M059J (cell line): ENCODE measurements at places on chromosomes 1 and 21. TPM values are rescaled to one million over a fixed set of nuclear protein-coding genes. Genes with fewer than 3 reads are reported as not detected.

DNA sequence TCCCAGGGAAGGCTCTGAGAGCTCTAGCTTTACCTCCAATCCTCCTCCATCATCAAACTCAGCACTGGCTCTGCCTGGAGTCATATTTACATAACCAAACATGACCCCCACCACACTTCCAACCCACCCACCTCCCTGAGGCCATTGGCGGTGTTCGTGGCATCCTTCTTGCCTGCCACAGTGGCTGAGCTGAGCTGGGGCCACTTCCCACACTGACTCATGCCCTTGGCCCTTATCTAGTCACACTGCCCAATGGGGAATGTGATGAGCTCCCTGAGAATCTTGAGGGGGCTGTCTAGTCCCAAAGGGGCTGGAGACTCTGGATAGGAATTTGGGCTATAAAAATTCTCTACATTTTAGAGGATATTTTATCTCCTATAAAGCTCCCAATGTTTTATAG lies 230.9 kb upstream of the IRF2BP2 start:
- peak; percentile 80 for DNase-seq

- DNase-seq: peak; percentile 22
These were observed 2.7 kb downstream of the ETNK2 start for GRCh38 chr1:204149107-204149506.

GRCh38 chr21:40335704-40336103 lies 468.5 kb downstream of the PCP4 start:
- no peak for DNase-seq

DNA sequence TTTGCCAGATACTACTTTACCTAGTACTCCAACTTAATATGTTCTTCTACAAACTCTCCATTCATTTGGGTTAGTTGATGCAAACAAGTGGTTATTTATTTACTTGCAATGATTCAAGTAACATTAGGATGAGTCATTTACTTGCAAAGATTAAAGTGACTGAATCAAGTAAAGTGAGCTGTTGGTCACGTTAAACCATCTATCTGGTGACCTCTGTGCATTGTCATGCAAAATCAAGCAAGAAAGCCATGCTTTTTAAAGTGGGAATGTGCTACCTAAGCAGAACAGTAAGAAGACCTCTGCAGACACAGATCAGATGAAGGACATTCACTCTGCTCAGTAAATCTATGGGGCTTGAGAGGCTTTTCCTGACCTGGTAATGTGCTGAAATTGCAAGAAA lies 254.7 kb downstream of the LRRIQ3 start:
- DNase-seq: no peak

GRCh38 chr1:93237021-93237420 lies 56.5 kb downstream of the CCDC18 start:
- no peak for DNase-seq

GRCh38 chr1:159916242-159917051 lies 8.9 kb downstream of the TAGLN2 start:
- DNase-seq: peak; percentile 96

- no peak for DNase-seq
These were observed 53.6 kb upstream of the ADARB1 start for GRCh38 chr21:45020629-45021427.

DNA sequence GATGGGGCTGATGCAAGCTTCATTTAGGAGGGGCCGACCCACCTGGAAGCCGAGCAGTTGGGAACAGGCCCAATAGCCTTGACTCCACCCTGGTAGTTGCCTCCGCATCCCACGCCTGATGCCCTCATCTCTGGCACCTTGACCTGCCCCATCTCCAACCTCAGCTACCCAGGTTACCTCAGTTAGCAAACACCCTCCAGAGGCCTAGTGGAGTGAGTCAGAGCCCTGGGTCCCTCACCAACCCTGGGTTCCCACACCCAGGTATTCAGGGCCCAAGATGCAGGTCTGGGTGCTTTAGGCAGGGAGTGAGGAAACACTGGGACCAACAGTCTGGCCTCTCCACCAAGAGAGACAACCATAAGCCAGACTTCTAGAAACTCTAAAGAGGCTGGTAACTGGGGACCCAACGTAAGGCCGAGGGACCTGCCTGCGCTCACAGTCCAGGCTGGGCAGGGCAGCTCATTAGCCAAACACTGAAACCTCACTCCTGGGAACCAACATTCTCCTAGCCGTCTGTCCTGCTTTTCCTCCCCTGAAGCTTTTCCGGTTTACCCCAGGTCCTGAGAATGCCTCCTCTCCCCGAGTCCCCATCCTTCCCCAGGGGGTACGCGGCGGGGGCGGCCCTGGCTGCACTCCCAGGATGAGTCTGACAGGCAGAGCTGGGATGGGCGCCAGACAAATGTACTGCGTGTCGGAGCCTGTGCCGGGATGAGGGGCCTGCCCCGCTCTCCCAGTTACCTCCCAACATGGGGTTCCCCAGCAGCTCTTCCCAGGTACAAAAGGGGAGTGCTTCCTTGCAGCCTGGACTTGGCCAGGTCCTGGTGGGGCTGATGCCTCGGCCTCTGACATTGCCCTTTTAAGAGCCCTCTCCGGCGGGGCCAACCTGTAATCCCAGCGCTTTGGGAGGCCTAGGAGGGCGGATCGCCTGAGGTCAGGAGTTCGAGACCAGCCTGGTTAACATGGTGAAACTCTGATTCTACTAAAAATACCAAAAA lies 8.9 kb upstream of the CELSR2 start:
- DNase-seq: peak; percentile 80

DNA sequence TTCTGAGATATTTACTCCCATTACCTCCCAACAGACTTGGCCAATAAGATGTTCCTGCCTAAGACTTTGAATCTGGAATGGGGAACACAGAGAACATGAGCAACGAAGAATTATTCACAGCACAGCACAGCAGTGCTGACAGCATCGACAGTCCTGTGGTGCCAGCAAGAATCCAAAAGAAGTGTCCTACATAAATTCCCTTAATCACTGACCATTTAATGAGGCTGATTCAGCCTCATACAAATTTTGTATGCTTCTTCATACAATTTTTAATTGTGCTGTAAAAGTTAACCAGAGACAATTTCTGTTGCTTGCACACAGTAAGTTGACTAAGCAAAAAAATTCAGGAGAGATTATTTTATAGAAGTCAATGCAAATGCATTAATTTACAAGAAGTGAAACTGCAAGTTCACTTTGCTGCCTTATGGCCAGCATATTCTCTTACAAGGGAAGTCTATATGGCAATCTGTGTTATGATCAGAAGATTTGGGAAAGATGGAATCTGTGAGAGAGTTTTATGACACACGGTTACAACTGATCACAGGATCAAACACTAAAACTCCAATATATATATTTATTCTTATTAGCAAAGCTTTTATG lies 855.9 kb downstream of the LTN1 start:
- peak; percentile 79 for DNase-seq

DNA sequence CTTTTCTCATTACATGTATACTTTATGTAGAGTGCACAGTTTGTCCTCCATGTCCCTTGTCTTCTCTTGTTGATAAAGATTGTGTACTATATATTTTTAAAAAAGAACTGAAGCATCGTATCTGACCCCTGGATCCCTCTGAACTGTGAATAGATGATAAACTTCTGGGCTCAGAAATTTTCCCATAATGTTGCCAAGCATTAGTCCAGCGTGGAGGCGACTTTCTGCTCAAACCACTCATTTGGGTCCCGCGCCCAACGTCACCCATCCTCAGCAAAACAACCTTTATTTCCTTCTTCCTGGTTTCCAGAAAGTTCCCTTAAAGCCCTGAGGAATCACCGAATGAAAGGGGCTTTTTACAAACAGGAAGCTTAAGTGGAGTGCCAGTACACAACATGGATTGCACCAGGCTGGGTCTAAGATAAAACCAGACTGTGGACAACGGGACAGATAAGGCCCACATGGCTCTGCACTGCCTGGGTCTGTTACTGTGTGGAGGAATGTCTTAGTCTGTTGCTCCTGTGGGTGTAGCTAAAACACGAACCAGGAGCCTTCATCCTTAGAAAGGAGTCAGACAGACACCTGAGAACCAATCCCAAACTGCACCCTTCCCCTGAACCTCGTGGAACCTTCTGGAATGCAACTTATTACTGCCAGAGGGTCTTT lies 15.6 kb downstream of the EVA1C start:
- DNase-seq: no peak

Gene F5
- not detected in 2 replicates for total RNA-seq

Gene FCMR
- total RNA-seq: 0.34 and 3.5 TPM in 2 replicates

Gene OR2L3
- not detected in 2 replicates for total RNA-seq
